ENCODE measurements at places on chromosomes 13 and 19. TPM values are rescaled to one million over a fixed set of nuclear protein-coding genes. Genes with fewer than 3 reads are reported as not detected.
A peak's percentile ranks its signal among the peaks of the same experiment; 100 is the strongest.

The FREM2 gene
- total RNA-seq, result not detected

DNA sequence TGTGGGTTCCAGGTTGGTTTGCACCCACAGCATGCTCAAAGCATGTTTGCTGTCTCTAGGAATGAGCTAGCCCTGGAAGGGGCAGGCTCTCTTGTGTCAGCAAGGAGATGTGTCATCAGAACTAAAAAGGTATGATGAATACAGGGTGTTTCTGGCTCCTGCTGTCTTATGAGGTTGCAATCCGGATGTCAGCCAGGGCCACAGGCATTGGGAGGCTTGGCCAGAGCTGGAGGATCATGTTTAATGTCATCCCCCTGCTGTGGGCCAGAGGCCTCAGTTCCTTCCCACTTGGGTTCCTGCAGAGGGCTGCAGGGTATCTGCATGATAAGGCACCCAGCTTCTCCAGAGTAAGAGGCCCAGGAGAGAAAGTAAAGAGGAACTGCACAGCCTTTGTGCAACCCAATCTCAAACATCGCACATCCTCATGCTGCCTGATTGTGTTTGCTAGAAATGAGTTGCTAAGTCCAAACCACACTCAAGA is 193.6 kb downstream of the COL4A1 start:
- DNase-seq, result no peak

The KCNRG gene
- 3.4 TPM for total RNA-seq

DNA sequence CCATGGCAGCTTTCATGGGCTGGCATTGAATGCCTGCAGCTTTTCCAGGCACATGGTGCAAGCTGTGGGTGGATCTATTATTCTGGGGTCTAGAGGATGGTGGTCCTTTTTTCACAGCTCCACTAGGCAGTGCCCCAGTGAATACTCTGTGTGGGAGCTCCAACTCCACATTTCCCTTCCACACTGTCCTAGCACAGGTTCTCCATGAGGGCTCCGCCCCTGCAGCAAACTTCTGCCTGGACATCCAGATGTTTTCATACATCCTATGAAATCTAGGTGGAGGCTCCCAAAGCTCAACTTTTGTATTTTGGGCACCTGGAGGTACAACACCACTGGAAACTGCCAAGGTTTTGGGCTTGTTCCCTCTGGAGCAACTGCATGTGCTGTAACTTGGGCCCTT is 450.6 kb downstream of the LMO7 start:
- DNase-seq, result peak; percentile 41

GRCh38 chr19:51327066-51328001 is 14.6 kb downstream of the VSIG10L start:
- DNase-seq, result no peak

The KIR2DL3 gene
- total RNA-seq, result not detected

The MCEMP1 gene
- total RNA-seq, result not detected

The MIER2 gene
- 7.9 TPM for total RNA-seq

The C2CD4C gene
- not detected for total RNA-seq

The ZNF808 gene
- total RNA-seq, result 31.5 TPM

DNA sequence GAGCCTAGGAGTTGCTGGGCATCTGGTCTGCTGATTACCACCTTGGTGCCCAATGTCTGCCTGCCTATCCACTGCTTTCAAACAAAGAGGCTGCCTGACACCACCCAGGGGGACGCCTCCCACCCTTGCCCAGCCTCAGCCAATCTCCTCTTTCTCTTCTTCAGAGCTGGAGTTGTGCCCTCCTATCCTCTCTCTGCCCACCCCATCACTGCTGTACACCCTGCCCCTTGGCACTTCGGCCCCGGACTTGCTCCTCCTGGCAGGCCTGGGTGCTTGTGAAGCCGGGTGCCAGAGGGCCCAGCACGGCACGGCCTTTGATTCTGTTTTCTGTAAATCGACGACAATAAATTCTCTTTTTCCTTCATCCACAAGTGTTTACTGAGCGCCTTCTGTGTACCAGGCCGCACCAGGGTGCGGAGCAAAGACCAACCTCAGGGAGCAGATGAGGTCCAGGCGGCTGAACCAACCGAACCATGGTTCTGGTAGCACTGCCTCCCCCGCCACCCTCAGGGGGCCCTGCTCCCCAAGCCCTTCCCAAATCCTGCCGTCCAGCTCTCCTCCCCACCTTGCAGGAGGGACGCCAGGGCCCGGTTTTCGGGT is 5.0 kb downstream of the RNF225 start:
- DNase-seq, result no peak

DNA sequence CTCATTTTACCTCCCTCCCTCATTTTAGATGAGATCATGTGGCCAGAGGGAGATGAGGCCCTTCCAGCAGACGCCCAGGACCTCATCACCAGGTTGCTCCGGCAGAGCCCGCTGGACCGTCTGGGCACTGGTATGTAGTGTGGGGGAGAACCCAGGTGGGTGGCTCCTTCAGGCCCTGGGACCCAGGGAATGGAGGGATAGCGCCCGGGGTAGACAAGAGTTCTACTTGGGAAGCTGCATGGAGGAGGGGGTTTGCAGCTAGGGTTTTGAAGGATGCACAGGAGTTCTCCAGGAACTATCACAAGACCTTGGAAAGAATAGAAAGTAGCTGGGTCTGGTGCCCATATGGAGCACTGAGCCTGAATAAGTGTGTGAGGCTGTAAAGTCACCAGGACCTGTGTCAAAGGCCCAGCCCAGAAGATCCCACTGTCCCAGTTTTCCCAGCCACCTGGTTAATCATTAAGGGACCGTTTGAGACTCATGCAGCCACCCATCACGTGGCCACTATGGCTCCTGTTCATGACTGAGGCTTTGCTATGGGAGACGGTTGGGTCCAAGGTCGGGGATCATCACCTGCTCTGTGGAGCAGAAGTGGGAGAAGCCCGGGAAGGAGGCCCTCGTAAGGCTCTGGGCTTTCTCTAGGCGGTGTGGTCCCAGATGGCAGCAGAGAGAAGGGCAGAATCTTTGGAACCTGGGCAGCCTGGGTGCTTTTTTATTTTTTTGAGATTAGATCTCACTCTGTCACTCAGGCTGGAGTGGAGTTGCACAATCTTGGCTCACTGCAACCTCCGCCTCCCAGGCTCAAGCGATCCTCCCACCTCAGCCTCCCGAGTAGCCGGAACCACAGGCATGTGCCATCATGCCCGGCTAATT is 17.0 kb upstream of the PIK3R2 start:
- DNase-seq, result no peak

DNA sequence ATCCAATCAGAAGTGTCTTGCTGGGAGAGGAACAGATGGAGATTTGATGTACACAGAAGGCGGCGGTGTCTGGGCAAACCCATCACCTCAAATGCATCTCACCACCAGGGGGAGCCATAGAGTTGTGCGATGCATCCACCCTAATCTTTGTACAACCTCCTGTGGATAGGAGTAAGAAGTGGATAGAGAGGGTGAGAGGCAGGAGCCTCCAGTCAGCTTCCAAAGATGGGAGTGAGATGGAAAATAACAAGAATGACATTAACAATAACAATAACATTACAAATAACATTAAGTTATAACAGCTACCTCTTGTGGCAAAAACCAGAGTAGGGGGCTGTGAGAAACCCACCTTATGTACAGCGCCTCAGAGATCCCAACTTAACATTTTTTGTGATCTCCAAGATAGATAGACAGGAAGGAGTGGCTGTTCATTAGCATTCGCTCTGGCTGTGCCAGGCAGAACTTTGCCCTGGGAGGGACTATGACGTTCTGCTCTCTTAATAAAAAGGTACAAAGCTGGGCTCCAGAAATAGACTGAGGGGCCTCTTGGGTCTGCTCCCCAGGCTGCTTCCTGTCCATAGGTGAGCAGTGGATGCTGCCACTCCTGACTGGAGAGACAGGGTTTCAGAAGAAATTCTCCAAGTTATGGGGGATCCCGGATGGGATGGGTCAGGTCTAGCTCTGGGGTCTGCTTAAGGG is 5.2 kb upstream of the CEACAM18 start:
- DNase-seq, result peak; percentile 94

The LACC1 gene
- 0.69 TPM for total RNA-seq

- DNase-seq, result no peak
Measured at GRCh38 chr13:49210669-49211068, 9.5 kb upstream of the MLNR start.

The CEACAM5 gene
- not detected for total RNA-seq

The IZUMO2 gene
- total RNA-seq, result not detected

The THOP1 gene
- 57.0 TPM for total RNA-seq

The SPIB gene
- total RNA-seq, result 239 TPM

DNA sequence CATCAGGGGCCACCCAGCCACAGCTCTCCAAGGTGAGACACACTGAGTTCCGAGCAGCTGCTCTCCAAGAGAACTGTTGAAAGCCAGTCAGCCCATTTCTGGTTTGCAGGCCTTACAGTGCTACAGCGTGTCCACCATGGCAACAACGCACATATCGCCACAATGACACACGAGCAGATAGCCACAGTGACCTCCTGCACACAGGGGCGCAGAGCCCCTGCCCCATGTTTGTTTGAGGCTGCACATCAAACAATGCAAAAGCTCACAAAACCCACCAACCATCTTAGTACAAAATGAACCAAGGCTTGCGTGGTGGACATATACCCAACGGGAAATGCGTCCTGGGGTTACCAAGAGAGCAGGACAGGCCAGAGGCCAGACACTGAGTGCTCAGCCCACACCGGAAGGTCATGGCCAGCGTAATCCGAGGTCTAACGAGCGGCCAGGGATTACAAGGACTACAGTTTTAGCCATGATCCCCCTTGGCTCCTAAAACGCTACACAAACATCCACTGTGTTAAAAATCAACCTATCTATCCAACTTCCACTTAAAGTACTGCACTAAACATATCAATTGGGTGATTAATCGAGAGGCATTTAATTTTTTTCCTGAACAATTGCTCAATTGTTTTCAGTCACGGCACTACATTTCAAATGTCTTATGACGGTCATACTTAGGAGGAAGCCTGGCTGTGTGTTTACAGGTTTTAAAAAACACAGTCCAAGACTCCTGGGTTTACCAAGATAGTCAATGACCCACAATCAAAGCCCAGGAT is 56.0 kb downstream of the STK24 start:
- DNase-seq, result no peak

DNA sequence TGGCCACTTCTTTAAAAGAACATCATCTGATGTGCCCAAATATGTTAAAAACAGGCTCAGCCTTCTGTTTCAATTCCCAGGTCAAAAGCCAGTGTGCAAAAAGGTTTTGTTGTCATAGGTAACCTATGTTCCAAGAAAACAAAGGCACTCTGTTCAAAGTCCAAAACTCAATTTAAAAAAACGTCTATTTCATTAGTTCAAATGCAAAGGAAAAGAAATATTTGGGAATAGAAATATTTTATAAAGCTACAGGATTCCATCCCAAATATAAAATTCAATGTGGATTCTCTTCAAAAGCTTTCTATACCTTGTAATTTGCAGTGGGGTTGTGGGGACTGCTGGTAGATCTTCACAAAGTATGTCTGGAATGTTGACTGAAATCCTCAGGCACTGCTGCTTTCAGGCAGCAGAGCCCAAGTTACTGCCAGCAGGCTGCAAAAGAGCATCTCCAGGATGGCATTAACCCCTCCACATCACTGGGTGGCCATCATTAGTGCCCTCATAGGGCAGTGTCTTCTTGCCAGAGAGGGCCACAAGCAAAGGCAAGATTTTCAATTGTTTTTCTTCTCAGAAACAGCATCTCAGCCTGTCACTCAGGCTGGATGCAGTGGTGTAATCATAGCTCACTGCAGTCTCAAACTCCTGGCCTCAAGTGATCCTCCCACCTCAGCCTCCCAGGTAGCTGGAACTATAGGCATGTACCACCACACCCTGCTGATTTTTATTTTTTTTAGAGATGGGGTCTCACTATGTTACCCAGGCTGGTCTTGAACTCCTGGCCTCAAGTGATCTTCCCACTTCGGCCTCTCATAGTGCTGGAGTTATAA is 22.8 kb upstream of the STK24 start:
- no peak for DNase-seq

- DNase-seq, result no peak
Measured at GRCh38 chr13:49806126-49806536, 13.6 kb upstream of the KPNA3 start.

GRCh38 chr13:47408546-47409319 is 511.9 kb upstream of the HTR2A start:
- no peak for DNase-seq

- no peak for DNase-seq
Measured at GRCh38 chr13:99731747-99732146, 230.5 kb downstream of the TM9SF2 start.

The LRRC4B gene
- total RNA-seq, result not detected

The CBLC gene
- total RNA-seq, result not detected

DNA sequence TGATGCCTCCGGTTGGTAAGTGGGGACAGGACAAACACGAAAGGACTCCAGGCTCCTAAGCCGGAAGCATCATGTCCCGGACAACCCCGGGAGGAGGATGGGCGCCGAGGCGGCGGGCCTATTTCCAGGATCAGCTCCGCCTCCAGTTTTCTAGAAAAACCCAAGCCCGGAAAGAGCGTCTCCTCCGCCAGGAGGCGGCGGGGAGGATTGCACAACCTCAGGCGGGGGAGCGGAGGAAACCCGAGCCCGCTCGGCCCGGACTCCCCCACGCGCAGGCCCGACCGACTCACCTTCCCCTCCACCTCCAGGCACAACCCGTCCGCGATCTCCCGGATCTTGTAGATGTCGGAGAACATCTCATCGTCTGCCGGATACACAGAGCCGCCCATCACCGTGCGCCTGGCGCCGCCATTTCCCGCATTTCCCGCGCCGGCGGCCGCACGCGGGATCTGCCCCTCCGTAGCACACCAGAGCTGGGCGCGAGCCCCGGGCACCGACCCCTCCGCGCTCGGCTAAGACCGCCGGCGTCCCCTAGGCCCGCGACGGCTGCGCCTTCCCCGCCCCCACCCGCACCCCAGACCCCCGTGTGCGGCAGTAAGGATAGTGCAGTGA is 455 bp downstream of the TPT1 start:
- DNase-seq, result peak; percentile 89

The GARIN5A gene
- 1.2 TPM for total RNA-seq

GRCh38 chr13:44967704-44968433 is 21.4 kb downstream of the NUFIP1 start:
- no peak for DNase-seq

The IZUMO4 gene
- total RNA-seq, result 285 TPM
